ENCODE measurements at places on chromosomes 1 and 21.

DNA sequence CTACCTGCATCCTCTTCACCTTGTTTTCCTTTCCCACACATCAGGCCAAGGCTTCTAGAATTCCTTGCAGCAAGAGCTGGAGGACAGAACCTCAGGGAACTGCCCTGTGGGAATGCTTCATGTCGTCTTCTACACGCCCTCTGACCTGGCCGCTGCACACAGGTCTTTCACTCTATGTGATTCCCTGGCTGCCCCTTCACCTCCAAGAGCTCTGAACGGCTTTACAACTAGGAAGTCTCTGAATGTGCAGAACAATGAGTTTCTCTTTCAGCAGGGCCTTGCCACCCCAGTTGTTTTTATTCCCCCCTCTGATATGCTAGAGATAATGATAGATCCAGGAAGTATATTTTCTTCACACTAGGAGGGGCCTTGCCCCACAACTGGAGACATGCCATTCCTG is 142.6 kb downstream of the CLIC6 start:
- DNase-seq, result peak; percentile 41

DNA sequence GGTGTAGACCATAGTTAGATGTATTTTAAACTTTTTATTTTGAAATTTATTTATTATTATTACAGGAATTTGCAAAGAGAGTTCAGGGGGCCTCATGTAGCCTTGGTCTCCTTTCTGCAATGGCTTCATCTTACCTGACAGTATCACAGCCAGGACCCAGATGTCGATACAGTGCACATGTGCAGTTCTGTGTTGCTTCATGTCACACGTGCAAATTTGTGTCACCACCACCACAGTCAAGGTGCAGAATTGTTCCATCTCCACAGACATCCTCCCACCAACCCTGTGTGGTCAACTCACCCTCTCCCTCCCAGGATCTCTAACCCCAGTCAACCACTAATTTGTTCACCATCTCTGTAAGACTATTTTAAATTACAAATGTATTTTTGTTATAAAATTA is 184.5 kb downstream of the CAMTA1 start:
- no peak for DNase-seq

DNA sequence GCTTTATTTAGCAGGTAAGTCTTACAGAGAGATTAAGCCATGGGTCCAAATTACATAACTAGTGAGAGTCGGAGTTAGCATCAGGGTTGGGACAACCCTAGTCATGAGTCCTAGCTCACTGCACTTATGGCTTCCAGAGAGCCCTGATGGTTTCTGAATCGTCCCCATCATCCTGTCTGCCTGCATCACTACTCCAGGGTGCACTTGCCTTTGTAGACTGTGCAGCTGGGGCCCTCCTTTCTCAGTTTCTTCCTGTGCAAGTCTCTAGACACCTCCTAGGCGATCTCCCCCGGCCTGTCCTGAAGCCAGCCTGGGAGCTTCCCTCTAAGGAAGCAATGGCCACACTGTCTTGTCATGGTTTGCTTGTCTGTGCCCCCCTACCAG is 37.1 kb downstream of the KIAA0040 start:
- no peak for DNase-seq

DNA sequence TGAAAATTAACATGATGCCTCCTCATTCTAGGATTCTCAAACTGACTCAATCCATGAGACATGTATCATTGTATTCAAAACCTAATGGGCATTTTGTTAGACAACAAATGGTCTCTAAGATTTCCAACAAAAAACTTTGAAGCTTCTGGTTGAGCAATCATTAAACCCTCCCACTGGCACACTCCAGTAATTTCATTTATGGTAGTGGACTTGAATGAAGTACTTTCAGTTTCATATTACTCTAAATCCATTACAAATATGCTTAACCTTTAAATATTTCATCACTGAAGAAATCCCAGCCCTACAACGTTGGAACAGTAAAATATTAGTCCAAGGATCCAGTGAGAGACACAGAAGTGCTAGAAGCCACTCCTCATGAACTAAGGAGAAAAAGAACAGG is 43.5 kb downstream of the GBP6 start:
- DNase-seq, result peak; percentile 8

- DNase-seq, result no peak
These were observed 10.4 kb upstream of the GJA8 start for GRCh38 chr1:147892216-147892615.

GRCh38 chr1:32702599-32703478 is at the start of gene SYNC:
Gene SYNC, minus strand, starts transcription at chr1:32702770. Its CDS starts 110 bp downstream, at chr1:32702660.
- no peak for DNase-seq

GRCh38 chr1:110606657-110607535 is 738 bp upstream of the KCNA2 start:
- DNase-seq, result peak; percentile 33

- DNase-seq, result peak; percentile 58
These were observed 27.6 kb downstream of the INPP5B start for GRCh38 chr1:37919277-37919676.

DNA sequence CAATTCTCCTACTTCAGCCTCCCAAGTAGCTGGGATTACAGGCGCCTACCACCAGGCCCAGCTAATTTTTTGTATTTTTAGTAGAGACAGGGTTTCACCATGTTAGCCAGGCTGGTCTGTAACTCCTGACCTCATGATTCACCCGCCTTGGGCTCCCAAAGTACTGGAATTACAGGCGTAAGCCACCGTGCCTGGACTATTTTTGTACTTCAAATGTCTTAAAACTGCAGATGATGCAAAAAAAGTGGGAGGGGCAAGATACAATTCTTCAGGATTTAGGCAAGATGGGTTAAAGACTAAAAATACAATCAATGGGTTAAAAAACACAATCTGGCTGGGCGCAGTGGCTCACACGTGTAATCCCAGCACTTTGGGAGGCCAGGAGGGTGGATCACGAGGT is 4.7 kb downstream of the SCAF4 start:
- peak; percentile 82 for DNase-seq

DNA sequence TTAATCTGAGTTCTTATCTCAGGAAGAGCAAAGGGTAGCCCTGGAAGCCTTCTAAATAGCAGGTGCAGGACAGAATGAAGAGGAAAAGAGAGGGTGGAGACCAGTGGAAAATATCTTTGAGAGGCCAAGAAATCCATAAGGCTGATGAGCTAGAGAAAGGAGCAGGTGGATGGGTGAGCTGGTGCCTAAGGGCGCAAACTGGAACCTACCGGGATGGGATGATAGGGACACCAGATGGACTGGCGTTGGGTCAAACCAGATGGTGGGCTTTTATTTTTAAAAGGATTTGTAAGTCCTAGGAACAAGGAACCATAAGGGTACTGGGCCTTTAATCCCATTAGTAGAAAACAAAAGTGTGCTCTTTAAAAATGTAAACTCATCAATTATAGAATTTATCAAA is 59.7 kb downstream of the RGL1 start:
- no peak for DNase-seq

GRCh38 chr1:175095978-175096607 is 28.5 kb downstream of the TNN start:
- DNase-seq, result peak; percentile 92

GRCh38 chr21:39077876-39078275 is 105.4 kb downstream of the PSMG1 start:
- DNase-seq, result no peak

DNA sequence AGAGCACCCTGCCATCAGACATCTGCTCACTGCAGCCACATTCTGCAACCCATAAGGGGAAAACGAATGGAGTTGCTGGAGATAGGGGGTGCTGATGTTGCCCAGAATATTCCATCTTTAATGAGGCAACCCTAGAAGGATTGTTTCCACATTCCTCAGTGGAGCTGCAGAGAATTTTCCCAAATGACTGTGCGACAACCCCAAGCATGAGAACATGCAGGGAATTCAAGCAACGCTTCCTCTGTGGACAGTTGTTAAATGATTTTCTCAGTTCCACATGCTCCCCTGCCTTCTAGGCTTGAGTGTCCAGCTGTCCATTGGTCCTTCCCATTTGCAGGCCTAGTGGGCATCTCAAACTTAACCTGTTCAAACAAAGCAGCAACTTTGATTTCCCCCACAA is 20.5 kb upstream of the UBL4B start:
- no peak for DNase-seq

- DNase-seq, result no peak
These were observed 23.3 kb downstream of the NAV1 start for GRCh38 chr1:201562257-201562656.

DNA sequence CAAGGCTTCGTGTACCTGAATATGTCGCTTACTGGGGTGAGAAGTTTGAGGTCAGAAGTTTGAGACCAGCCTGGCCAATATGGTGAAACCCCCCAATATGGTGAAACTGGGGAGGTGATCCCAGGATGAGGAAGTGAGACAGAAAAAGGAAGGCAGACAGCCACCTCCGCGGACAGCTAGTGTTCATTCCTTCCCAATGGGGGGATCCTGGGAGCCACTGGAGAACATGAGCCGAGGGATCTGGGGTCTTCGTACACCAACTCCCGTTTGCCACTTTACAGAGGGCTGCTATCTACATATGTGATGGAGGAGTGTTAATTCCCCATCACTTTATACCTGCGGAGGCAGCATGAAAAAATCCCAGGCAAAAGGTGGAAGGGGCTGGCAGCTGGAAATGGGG is 19.6 kb upstream of the IFFO2 start:
- no peak for DNase-seq

GRCh38 chr21:39637197-39637970 is 24.6 kb downstream of the B3GALT5 start:
- no peak for DNase-seq

GRCh38 chr1:160739098-160739511 is at the start of gene SLAMF7:
Gene SLAMF7, plus strand, starts transcription at chr1:160739247. Its CDS starts 55 bp downstream, at chr1:160739302.
- DNase-seq, result peak; percentile 36

DNA sequence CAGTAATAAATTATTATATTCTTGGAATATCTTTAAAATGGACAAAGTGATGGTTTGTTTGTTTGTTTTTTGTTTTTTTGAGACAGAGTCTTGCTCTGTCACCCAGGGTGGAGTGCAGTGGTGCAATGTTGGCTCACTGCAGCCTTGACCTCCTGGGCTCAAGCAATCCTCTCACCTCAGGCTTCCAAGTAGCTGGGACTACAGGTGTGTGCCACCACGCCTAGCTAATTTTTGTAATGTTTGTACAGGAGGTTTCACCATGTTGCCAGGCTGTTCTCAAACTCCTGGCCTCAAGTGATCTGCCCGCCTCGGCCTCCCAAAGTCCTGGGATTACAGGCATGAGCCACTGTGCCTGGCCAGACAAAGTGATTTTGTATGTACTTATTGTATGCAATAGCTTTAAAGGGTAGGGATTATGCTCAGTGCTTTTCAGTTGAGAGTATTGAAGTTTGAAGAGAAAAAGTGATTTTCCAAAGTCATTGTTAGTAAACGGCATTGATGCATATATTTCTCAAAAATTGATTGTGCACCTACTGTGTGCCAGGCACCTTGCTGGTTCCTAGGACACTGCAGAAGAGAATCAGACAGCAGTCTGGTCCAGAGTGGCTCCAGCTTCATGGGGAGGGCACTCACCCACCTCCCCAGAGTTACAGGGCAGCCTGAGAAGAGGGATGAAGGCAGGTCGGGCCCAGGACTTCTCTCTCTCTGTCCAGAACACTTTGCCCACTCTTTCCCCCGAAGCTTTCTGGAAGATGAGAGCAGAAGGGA is 34.2 kb upstream of the TTC22 start:
- no peak for DNase-seq

GRCh38 chr1:101137144-101138126 is 99.4 kb upstream of the S1PR1 start:
- peak; percentile 79 for DNase-seq

- no peak for DNase-seq
These were observed 259.9 kb downstream of the HHIPL2 start for GRCh38 chr1:222288053-222288452.

GRCh38 chr1:226946285-226946684 is 6.2 kb downstream of the COQ8A start:
- DNase-seq, result no peak

DNA sequence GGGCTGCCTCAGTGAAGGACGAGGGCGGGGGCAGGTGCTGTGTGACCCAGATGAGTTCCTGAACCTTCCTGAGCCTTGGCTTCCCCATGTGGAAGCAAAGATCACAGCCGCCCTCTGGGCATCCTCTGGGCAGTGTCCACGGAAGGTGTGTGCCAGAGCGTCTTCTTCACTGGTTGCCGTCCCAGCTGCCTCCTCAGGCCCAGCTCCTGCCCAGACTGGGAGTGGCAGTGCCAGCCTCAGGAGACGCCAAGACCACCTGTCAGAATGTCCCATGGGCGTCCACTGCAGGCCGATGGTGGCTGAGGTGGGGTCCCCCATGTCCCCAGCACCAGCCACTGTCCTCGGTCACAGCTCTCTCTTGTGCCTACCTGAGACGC is 10.2 kb downstream of the ARHGEF16 start:
- DNase-seq, result no peak

DNA sequence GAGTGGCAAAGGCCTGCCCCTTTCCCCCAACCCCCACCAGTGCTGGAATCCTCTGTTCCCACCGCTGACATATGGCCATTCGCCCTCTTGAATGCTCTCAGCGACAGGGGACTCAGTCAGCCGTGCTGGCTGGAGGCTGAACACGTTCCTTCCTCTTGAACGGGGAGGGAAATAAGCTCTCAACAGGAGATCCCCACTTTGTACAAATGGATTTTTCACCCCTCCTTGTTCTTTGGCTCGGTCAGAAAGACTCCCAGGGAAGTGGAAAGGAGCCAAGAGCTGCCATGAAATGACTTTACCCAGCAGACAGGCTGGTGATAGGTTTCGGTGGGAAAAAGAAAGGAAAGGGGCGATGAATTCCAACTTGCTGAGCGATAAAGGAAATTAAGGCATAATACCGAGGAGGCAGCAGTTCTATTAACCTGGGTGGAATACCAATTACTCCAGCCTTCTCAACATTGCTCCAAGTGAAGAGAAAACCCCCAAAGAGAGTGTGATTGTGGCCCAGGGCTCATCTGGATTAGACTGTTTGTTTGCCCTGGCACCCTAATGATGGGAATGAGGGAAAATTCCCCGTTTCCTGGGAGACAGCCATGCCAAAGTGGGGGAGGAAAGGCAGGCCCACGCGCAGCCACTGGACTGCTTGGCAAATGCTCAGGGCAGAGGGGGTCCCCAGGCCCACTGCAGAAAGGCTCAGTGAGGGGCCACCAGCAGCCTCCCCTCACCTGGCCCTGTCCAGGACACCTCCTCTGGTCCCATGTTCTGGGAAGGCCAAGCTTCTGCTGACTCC is 23.9 kb downstream of the LRP8 start:
- DNase-seq, result no peak

- DNase-seq, result no peak
These were observed 62.9 kb upstream of the CNTN2 start for GRCh38 chr1:204979891-204980649.

DNA sequence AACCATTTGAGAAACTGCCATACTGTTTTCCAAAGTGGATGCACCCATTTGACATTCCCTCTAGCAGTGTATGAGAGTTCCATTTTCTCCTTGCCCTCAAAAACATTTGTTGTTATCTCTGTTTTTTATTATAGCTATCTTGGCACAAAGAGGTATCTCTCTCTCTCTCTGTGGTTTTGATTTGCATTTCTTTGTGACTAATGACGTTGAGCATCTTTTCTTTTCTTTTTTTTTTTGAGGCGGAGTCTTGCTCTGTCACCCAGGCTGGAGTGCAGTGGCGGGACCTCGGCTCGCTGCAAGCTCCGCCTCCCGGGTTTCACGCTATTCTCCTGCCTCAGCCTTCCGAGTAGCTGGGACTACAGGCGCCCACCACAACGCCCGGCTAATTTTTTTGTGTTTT is 17.4 kb upstream of the ZMYM6 start:
- no peak for DNase-seq
